Astrocyte (in vitro differentiated cells and primary cell): ENCODE measurements at places on chromosomes 6 and 20. TPM values are rescaled to one million over a fixed set of nuclear protein-coding genes. Genes with fewer than 3 reads are reported as not detected.

DNA sequence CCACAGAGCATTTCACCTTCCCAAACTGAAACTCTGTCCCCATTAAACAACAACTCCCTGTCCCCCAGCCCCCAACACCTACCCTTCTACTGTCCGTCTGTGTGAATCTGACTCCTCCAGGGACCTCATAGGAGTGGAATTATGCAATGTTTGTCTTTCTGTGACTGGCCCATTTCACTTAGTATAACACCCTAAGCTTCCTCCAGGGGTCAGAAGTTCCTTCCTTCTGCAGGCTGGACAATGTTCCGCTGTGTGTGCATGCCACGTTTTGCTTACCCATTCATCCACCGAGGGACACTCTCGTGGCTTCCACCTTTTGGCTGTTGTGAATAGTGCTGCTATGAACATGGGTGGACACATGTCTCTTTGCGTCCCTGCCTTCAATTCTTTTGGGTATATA lies 37.6 kb upstream of the MPC1 start:
- DNase-seq: peak; percentile 9

- peak; percentile 41 for DNase-seq
Measured at GRCh38 chr20:62344782-62345181, 22.3 kb downstream of the LAMA5 start.

GRCh38 chr6:79862711-79863110 lies 84.6 kb downstream of the ELOVL4 start:
- no peak for DNase-seq

GRCh38 chr6:166578536-166579236 lies 7.8 kb downstream of the RAMACL start:
- no peak for DNase-seq

GRCh38 chr6:13375360-13375878 lies 47.1 kb upstream of the TBC1D7 start:
- no peak for DNase-seq

GRCh38 chr20:1625083-1625690 lies 5.4 kb upstream of the SIRPB1 start:
- no peak for DNase-seq

C2 gene
- total RNA-seq: 0.20 and 0.43 TPM in 2 replicates

GRCh38 chr6:13918686-13919250 lies 6.0 kb upstream of the RNF182 start:
- DNase-seq: no peak
